Central memory CD8-positive, alpha-beta T cell (primary cell): ENCODE measurements at places on chromosomes 7 and 10.

- no peak for DNase-seq
Measured at GRCh38 chr7:95840953-95841950, 68.9 kb downstream of the DYNC1I1 start.

- DNase-seq = no peak
Measured at GRCh38 chr7:142463401-142463850, 205.6 kb upstream of the PRSS58 start.

GRCh38 chr7:132830941-132831340 is 250.9 kb downstream of the CHCHD3 start:
- DNase-seq = no peak

DNA sequence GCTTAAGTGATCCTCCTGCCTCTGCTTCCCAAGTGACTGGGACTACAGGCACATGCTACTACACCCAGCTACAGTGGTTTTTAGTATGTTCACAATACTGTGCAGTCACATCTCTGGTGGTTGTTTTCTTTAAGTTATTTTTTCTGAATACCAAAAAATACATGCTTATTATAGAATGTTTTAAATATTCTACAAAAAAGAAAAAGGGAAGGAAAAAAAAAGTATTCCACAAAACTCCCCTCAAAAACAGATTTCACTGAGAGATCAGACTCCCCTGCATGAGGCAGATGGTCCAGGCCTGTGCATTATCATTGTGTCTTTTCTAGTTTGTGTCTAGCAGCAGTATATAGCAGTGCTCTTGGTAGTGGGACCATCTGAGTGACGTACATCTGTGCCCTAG is 36.8 kb downstream of the OGDH start:
- DNase-seq = no peak

DNA sequence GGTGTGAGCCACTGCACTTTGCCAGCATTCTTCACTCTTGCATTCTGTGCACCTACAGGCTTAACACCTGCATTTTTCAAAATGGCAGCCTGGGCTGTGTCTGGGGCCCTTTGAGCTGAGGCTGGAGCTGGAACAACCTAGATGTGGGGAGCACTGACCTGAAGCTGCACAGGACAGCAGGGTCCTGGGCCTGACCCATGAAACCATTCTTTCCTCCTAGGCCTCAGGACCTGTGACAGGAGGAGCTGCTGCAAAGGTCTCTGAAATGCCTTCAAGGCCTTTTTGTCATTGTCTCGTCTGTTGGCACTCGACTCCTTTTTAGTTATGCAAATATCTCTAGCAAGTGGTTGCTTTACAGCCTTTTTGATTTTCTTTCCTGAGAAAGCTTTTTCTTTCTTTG is 82.3 kb downstream of the INPP5A start:
- DNase-seq = no peak

- DNase-seq = no peak
Measured at GRCh38 chr7:15209429-15209828, 306.9 kb upstream of the DGKB start.

DNA sequence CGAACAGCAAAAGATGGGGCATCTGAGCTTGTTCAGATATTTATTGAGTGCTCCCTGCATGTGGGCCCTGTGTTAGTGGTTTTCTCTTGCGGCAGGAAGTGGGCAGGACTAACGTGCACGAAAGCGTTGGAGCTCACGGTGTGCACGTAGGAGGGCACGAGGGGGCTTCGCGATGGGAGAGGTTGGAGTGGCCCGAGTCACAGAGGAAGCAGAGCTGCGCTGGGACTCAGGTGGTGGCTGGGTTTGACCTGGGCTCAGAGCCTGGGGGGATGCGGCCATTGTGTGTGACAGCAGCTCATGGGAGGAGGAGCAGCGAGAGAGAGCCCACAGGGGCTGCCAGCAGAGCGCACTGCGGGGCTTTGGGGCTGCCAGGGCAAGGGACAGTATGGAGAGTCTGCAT is 7.7 kb downstream of the ZSCAN25 start:
- DNase-seq = peak; percentile 60

DNA sequence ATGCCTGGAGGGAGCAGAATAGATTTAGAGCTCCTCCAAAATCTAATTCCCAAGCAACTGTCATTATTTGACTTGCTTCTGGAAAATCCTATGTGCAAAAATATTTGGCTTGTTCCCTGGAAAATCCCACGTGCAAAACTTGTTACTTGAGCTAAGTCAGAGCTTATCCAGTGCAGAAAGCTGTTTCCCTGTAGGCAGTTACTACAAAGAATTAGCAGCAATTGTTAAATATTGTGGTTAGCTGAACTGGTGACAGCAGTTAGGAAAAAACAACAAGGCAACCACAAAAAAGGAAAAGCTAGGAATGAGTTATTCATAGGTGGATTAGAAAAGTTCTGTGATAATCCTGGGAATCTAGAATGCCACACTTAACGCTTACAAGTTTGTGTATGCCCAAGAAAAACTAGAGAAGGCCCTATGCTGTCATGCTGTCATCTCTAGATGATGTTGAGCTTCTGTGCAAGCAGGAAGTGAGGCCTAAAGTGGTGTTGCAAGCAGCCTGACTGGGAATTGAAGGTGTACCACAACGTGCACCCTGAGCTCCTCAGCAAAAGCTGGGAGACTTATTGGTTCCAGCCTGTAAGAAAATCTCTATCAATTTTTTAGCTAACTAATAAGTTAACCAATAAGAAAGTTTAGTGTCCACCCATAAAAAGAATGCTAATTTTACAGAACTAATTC is 738.6 kb upstream of the LRRTM3 start:
- no peak for DNase-seq

GRCh38 chr7:13476881-13477444 is 512.5 kb downstream of the ETV1 start:
- no peak for DNase-seq

DNA sequence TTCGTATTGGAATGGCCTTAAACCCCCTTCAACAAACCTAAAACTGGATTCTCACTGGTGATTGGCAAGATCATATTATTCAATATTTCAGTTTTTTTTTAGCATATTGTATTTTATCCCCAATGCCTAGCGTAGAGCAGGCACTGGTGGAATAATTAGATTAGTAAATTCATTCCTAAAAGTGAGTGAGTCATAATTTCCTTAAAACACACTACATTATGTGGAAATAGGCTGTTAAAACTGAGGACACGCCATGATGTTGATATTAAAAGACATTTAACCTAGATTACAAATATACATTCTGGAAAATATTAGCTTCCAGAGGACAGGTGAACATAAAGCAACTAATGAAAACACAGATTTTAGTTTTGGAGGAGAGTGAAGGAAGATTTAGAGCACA is 463.9 kb downstream of the PARD3 start:
- no peak for DNase-seq
